ENCODE measurements at places on chromosomes 1 and 21.
A peak's percentile ranks its signal among the peaks of the same experiment; 100 is the strongest.

DNA sequence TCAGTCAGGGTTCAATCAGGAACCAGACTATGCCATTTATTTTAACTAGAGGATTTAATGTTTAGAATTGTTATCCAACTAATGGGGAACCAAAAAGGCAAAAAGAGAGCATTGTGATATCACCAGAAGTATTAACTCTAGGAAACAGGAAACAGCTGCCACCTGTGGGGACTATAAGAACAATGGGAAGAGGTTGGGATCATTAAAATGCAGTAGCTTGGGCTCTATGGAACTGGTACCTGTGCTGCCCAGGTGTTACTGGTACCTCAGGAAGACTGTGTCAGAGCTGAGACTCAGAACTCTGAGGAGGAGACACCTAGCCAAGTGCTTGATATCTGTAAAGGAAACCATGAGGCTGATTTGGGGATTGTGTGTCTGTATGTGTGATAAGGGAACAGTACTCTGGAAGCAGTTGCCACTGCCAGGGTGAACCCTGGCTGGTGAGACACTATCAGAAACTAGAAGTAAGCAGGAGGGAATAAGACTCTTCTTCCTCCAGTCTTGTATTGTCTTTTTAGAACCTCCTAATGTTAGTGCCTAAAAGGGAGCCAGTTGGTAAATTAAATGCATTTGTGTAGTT lies 49.4 kb downstream of the MAN1A2 start:
- no peak for DNase-seq

DNA sequence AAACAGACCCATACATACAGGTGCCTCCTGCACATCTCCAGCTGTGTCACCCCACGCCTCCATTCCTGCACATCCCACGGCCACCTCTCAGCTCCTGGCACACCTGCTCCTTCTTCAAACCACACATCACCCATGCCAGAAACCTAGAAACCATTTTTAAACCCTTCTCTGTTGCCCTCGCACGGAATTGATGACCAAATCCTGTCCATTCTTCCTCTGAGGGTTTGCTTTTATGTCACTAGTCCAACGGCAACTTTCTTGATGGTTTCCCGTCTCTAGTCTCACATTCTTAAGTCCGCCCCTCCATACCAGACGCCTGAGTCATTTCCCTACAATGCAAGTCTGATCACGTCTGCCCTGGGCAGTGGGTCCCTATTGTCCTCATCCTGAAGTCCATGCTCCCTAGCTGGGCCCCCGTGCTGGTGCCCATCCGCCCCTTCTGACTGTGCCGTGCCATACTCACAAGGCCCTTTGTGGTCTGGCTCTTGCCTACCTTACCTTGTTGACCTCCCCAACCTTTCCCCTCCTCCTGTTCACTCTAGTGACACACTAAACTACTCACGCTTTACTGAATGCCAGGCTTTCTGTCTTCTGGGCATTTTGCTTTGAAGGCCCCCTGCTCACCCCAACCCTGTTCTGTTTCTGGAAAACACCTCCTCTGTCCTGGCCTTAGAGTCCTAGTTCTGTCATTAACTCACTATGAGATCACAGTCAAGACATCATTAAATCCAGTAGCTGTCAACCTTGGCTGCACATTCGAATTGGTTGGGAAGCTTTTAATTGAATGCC lies 17.6 kb downstream of the SLC2A1 start:
- DNase-seq = peak; percentile 99

DNA sequence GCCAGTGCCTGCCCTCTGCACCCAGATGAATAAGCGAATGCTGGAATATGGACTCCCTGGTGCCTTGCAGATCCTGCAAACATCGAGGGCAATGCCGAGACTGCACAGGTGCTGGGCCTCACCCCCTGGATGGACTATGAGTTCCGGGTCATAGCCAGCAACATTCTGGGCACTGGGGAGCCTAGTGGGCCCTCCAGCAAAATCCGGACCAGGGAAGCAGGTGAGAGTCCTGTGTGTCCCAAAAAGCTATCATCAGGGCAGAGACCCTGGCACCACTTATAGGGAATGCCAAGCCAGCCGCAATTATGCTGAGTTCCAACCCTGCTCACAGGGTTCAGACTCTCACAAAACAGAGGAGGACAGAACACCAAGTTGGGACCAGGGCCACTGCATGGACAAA lies 17.2 kb downstream of the TMEM81 start:
- no peak for DNase-seq

DNA sequence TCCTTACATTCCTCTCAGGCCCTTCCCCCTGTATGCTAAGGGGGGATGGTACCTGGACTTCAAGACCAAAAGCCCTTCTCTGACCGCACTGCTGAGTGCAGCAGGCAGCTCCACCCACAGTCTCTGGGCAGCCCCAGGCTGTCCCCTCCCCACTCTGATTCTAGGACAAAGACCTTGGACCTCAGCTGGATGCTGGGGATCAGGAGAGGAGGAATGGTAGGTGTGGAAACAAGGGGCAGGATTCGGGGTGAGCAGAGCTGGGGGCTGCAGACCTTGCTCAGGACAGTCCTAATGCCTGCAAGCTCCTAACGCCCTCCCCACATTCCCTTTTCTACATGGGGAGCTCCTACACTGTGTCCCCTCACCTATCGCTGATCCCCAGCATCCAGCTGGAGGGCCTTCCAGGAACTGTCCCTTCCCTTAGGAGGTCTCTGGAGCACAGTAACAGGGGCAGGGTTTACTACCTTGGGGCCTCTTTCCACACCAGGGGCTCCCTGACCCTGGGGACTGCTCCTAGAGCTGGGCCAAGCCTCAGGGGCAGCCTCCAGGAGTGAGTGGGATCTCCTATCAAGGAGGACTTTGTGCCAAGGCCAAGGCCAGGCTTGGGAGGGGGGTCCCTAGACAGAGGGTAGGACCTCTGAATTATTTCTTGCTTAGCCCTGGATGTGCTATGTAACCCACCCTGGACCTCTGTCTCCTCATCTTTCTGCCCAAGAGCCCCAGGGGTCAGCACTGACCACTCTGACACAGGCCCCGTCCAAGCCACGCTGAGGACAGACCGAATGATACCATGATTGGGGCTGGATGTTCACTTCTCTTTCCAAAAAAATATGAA lies 5.6 kb downstream of the CLDN19 start:
- DNase-seq = no peak

DNA sequence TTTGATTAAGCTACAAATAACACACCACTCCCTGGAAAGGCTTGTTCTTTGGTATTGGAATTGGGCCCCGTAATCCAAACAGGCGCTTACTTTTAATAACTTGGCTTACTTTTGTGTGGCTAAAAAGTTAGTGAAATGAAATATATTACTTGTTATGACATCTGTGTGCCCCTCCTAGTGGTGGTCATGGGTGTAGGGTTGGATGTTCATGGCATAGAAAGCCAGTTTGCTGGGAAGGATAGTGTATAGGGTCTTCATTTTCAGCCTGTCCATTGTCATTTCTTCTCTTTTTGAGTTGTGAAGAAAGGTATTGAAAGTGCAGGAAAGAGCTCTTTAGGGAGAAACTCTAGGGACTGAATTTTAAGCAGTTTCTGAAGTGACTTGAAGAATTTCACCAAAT lies 5.9 kb downstream of the CDC14A start:
- peak; percentile 30 for DNase-seq

GRCh38 chr1:160951443-160952128 lies 3.0 kb downstream of the ITLN2 start:
- DNase-seq = peak; percentile 58

- no peak for DNase-seq
Observed at GRCh38 chr1:938711-939489, 15.2 kb downstream of the SAMD11 start.

DNA sequence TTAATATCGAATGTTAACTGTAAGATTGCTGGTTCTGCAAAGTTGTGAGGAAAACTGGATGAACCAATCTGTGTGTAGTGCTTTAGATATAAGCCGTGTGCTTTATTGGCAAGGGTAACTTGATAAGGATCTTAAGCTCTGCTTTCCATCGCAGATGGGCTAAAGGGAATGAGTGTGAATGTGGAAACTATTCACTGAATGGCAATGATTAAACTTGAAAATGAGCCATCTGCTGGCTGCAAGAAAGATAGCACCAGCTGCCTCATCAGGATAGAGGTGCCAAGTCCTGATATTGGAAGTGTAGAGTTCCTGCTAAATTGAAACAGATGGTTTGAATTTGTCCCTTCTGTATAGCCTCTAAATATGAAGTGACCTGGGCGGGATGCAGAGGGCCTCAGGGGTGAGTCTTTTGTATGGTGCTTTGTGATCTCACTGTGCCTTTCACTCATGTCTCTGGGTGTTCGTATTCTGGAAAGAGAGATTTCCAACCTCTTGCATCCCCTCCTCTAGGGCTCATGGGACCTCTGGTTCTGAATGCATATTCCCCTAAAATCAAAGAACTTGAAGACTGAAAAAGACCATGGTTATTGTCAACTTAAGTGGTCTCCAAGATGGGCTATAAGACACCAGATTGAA lies 9.2 kb downstream of the FCRL3 start:
- DNase-seq = peak; percentile 3

DNA sequence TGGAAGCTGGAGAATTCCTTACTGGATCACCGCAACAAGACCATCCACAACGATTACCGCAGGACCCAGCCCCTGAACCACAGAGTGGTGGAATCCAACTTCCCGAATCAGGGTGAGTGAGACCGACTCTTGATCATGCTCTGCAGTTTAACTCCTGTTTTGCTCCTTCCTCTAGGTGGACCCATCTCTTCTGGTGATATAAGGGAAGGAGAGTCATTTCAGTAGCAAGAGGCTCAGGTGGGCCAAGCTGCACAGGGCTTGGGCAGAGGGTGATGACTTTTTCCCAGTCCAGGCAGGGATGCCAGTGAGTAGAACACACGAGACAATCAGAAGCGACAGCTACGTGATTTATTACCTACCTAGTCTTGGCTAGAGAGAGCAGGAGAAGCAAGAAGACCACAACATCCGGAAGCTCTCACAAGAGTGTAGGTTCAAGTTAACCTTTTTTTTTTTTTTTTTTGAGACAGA lies 25.2 kb downstream of the CA6 start:
- DNase-seq = no peak
